ENCODE measurements at places on chromosomes 12 and 14.

DNA sequence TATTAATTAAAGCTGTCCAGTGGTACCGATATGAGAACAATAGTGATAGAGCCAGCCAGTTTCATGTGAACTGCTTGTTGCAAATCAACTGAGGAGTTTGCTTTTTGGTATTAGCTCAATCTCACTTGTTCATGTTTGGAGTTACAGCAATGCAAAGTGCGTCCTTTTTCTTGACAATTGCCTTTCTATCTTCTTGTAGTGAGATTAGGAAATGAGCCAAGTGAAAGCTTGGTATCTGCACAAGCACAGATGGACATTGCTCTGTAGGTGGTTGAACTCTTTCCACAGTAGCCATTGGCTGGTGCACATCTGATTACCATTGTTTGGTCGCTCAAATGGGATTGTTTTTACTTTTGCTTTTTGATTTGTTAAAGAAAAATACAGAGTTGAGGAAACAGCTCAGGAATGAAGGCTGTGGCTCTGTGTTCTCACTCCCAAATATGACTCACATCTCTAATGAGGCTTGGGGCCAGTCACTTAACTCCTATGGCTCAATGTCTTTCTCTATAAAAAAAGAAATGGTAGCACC is 241.4 kb downstream of the BMP4 start:
- no peak for DNase-seq

GRCh38 chr12:107477947-107478610 is 207.5 kb upstream of the PWP1 start:
- no peak for DNase-seq

DNA sequence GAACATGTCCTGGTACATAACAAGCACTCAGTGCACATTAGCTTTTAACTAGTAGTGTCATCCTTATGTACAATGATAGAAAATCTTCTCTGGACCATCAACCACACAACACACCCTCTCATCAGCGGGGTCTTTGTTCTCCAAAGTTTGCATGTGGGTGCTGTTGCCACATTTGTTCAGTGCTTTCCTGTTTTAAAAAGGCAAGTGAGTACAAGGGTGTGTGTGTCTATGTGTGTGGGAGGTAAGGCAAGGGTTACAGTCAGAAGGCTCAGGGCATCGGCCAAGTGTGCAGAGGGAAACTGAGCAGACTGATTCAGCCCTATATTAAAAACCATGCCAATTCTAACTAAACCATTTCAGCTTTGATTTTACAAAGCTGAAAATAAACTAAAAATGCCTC is 17.9 kb downstream of the KRT76 start:
- DNase-seq: no peak

GRCh38 chr14:104395941-104396681 is 183.5 kb upstream of the C14orf180 start:
- DNase-seq: no peak

DNA sequence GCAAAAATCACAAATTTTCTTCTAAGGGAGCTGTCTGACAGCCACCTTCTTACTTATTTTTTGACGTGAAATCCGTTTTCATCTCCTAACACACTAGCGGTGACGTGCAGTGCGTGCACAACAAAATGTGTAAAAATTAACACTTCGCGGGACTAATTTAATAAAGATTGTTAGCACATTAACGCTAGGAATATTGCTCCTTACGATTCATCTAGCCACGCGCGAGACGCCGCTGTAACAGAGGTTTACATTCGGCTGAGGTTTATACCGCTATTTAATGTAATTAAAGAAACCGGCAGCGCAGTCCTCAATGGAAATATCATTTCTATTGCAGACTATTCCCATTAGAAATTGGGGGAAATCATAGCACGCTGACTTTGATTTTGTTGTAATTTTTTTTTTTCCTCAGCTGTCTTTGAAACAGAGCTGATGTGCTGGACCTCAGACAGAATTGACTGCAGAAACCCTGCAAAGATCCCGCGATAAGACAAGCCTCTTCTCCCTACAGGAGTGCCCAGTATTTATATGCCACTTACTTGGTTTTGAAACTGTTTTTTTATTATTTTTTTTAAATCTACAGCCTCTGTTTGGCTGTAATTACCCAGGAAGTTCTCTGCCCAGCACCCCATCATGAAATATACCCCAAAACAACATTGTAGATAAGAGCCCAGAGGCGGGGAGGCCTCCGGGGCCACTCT is 31.2 kb downstream of the BCL11B start:
- DNase-seq: no peak

DNA sequence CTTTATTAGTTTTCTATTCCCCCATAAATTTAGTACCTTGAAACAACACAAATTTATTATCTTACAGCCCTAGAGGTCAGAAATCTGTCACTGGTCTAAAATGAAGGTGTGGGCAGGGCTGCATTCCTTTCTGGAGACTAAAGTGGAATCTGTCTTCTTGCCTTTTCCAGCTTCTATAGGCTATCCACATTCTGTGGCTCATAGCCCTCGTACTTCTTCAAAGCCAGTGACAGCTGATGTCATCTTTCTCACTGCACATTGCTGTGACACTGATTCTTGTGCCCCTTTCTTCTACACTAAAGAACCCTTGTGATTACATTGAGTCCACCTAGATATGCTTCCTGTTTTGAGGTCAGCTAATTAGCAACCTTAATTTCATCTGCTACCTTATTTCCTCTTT is 23.2 kb upstream of the DCN start:
- no peak for DNase-seq

GRCh38 chr12:32312049-32312670 is 87.2 kb upstream of the FGD4 start:
- no peak for DNase-seq

Data from stimulated activated CD4-positive, alpha-beta T cell treated with anti-CD3 and anti-CD28 coated beads, Interleukin-1b, Interleukin-23, amount 100 ng/mL, for 48 hours (primary cell).